ENCODE measurements at places on chromosomes 1 and 21.

DNA sequence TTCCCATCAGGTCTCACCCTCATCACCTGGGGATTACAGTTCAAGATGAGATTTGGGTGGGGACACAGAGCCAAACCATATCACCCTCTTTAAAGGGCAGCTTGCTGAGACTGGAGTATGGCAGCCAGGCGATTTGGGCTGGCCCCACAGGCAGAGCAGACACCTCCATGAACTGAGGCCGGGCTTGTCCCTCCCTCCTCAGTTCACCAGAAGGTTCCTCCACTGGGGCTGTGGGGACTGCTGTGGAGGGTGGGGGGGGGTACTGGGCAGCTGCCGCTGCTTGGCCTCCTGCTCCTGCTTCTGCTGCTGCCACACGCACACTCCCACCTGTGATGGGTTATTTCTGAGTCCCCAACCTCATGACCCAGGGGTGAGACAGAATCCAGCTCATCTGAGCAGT lies 53.9 kb upstream of the PDE9A start:
- no peak for DNase-seq

- no peak for DNase-seq
Measured at GRCh38 chr1:164707868-164708331, 148.9 kb downstream of the PBX1 start.

GRCh38 chr1:41474490-41475271 lies 9.8 kb downstream of the EDN2 start:
- DNase-seq: no peak

- no peak for DNase-seq
Measured at GRCh38 chr1:194535369-194535768, 1349.0 kb upstream of the B3GALT2 start.

DNA sequence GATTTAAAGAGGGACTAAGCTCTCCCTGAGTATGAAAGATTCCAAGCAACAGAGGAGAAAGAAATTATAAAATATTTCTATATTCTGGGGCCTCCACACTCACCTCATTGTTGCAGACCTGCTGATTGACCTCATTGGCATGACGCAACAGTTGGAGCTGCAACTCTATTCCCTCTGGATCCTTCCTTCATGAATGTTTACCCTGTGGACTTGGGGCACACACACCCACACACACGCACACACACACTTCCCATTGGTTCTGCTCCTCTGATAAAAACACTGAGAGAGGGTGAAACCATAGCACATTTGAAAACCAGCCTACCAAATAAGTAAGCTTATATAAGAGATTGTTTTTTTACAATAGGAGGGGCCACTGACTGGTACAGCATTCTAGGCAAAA lies 159.1 kb downstream of the BRINP2 start:
- DNase-seq: no peak

DNA sequence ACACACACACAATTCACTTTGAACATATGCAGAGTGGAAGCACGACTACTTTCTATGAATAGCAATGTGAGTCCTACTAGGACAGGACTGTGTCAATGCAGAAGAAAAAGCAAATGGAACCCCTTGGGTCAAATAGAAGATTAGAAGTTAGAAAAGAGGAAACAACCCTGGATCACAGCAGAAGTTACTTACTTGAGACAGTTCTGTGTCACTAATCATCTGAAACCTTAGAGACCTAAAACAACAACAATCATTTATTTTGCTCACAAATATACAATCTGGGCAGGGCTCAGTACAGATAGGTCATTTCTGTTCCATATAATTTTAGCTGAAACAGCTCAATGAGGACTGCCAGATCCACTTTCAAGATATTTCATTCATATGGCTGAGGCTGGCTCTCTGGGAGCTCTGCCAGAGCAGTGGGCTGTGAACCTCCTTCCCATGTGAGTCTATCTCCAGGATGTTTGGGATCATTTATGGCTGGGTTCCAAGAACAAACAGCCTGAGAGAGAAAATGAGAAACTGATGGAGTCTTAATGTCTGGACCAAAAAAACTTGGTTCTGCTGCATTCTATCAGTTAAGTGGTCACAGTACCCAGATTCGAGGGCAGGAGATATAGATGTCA lies 42.5 kb upstream of the IL10 start:
- DNase-seq: no peak

DNA sequence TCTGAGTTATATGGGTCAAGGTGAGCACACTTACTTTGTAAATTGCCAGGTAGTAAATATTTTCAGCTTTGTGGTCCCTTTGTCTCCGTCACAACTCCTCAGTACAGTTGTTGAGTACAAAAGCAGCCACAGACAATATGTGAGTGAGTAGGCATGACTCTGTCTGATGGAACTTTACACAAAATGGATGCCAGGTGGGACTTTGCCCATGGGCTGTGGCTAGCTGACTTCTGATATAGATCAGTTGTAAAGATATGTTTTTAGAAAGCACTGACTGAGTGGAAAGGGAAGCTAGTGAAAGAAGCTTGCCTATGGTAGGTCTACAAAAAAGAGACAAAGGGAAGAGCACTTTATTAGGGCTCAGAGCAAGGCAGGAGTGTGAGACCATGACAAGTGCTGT lies 23.1 kb upstream of the IGSF5 start:
- no peak for DNase-seq

DNA sequence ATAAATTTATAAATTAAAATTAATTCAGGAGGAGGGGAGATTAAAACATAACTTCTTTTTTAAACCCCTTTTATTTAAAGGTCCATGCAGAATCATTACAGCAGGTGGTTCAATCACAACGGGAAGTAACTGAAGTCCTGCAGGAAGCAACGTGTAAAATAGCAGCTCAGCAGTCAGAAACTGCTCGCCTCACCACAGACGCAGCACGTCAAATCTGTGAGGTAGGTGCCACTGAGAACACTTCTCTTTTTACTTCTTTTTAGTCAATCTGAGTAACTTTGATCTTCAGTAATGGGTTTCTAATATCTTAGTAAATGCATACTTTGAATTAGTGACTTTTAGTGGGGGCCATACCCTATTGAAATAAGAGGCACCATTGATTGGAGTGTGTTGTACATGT lies 87.0 kb downstream of the CEP350 start:
- no peak for DNase-seq

DNA sequence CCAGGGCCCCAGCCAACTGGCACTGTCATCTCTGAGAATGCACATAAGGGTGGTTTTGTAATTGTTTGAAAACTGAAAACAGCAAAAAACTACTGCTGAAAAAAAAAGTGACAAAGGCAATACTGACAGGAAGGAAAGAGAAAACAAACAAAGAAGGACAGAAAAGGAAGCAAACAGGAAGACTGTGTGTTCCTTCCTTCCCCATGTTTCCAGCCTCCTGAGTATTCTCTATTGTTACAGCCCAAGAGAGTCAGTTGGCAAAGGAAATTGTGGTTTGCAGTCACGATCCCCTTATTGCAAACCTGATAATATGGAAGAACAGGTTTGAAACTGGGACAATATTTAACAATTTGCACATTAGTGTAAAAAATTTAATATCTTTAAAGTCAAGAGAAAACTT lies 1177.6 kb downstream of the PLA2G4A start:
- no peak for DNase-seq
